ENCODE measurements at places on chromosomes 3 and 15.
A peak's percentile ranks its signal among the peaks of the same experiment; 100 is the strongest.

GRCh38 chr3:2837239-2837638 is 272.9 kb downstream of the IL5RA start:
- no peak for DNase-seq

- peak; percentile 16 for DNase-seq
These were observed at the start of gene MAPKAPK3 for GRCh38 chr3:50617096-50617791. TSS of gene MAPKAPK3 (plus strand) at chr3:50617151. CDS start at chr3:50617566, 415 bp downstream.

DNA sequence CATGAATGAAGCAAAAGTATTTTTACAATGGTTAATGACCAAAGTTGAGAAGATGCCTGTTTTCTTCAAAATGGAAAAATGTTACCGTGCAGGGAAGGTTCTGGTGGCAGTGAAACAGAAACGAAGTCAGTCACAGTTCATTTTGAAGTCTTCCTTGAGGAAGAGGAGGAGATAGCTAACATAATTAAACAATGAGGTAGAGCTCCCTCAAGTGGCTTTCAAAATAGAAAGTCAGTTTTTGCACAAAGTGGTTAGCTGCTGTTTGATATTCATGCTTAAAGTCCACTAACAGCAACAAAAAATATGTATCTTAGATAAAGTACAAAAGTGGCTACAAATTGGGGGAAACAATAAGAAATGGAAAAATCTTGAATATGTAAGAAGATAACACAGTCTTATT is 87.3 kb downstream of the TFG start:
- no peak for DNase-seq

DNA sequence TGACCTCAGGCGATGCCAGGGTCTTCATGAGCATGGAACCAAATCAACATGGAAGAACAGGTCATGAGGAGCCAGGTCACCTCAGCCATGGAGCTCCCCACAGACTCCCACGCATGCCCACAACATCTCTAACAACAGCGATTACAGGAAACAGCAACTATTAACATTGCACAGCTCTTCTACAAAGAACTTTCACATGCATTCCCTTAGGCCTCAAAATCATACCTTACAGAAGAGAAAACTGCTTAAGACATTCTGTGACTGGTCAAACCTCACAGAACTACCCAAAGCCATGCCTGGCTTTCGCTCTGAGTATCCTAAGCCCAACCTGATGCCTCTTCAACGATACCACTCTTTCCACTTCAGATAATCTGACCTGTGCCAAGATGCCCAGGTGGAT is 117.8 kb downstream of the OXNAD1 start:
- no peak for DNase-seq

DNA sequence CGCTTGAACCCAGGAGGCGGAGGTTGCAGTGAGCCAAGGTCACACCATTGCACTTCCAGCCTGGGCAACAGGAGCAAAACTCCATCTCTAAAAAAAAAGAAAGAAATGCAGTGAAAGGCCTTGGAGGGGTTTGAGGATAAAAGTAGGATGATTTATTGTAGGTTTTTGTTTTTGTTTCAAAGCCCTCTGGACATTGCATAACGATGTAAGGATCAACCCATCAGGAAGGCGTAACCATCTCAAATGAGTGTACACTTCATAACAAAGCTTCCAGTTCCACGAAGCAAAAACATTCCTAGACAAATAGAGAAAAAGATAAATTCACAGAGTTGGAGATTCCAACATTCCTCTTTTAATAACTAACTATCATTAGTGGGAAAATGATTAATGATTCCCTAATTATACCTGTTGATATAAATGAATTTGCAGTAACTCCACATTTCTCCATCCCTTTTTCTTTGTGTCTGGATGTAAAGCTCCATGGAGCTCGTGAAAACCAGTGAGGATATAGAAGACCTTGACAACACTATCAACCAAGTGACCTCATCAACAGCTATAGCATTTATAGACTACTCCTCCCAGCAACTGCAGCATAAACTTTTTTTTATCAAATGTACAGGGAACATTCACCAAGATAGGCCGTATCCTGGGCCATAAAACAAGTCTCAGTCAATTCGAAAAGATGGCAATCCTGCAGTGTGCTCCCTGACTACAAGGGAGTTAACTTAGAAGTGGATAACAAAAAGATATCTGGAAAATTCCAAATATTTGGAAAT is 48.7 kb upstream of the PPP4R2 start:
- no peak for DNase-seq

- no peak for DNase-seq
These were observed 455.9 kb downstream of the PDCD6IP start for GRCh38 chr3:34254285-34254684.

- DNase-seq = no peak
These were observed 24.5 kb downstream of the ARL14 start for GRCh38 chr3:160701490-160701889.

GRCh38 chr3:53225651-53226050 is 30.2 kb downstream of the TKT start:
- no peak for DNase-seq

DNA sequence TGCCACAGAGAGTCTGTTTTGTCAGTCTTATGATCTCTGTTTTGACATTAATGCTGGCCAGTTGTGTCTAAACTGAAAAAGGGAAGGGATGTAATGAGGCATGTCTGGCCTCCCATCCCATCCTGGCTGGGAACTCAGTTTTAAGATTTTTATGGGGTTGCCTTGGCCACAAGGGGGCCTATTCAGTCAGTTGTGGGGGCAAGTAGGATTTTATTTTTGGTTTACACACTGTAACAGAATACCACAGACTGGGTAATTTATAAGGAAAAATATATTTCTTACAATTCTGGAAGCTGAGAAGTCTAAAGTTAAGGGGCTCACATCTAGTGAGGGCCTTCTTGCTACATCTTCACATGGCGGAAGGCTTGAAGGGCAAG is 129.8 kb downstream of the TMEM108 start:
- DNase-seq = no peak

DNA sequence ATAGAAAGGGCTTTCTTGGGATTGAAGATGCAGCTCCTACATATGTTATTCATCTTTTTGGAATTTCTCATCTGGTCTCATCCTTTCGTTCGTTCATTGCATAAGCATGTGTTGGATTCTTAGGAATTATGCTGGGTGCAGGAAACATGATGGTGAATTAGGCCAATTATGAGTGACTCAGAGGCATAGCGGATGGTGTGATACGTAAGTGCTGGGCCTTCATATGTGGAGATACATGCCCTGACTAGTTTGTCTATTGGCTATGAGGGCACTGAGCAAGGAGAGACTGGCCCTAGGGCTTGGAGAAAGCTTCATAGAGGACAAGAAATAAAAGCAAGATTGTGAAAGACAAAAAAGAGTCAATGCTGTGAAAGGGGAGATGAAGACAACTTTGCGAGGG is 235.1 kb downstream of the MYRIP start:
- peak; percentile 98 for DNase-seq

DNA sequence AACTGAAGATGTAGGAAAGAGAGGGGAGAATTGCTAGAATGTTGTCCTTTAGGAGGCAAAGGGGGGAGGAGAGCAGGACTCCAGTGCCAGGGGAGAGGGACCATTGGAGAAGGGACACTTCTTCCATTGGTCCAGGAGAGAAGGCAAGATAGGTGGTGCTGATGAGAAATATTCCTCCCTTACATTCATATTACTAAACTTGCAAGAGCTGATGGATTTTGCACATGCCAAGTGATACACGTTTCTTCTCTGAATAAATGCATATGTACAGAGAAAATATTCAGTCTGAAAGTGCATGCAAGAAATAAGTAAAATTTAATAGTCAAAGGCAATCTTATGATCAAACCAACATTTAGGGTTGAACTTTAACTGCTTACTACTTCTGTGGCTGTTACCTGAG is 21.5 kb upstream of the SPTSSB start:
- DNase-seq = no peak

DNA sequence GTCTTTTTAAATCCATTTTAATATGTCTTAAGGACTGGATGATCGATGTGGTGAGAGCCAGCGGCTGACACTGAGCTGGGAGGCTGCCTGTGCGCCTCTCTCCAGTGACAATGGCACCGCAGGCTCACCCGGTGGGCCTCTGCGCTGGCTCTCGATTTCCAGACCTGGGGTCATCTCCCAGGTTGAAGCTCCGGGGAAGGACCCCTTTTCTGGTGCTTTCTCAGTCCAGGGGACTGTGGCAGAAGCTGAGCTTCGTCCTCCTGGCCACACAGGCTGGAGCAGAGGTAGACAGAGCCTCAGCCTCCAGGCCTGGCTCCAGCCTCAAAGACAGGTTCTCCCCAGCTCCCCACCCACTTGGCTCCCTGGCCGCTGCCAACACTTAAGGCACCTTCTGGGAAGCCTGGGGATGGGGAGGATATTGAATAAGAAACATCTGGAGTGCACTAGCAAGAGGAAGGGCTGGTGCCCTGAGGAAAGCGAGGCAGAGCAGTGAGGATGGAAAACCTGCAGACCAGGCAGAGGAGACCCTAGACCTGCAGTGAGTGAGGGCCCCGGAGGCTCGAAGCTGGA is 154.2 kb upstream of the SMAD3 start:
- DNase-seq = no peak

- DNase-seq = no peak
These were observed 41.8 kb upstream of the LRTM1 start for GRCh38 chr3:54969652-54970051.

GRCh38 chr3:74001436-74001835 is 376.7 kb upstream of the PDZRN3 start:
- no peak for DNase-seq

Measured in EL (cell line).